Retina (tissue), 1 donor: ENCODE measurements at places on chromosomes 2 and 18.

DNA sequence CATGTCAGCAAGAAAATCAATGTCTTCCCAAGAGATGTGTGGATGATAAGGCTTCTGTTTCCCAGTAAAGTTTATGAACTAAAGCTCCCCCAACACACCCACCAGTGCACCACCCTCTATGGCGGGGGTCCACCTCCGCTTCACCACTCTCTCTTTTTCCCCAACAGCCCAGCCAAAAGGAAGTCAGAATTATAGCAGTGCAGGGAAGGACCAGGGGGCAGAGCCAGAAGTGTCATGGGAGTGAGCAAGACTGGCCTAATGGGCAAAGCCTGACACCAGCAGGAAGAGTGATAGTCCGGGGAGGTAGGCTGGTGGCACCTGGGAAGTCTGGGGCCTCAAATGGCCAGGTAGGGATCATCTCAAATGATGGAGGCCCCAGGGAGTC, 167.7 kb downstream of the ZFP36L2 start:
- no peak for DNase-seq

DNA sequence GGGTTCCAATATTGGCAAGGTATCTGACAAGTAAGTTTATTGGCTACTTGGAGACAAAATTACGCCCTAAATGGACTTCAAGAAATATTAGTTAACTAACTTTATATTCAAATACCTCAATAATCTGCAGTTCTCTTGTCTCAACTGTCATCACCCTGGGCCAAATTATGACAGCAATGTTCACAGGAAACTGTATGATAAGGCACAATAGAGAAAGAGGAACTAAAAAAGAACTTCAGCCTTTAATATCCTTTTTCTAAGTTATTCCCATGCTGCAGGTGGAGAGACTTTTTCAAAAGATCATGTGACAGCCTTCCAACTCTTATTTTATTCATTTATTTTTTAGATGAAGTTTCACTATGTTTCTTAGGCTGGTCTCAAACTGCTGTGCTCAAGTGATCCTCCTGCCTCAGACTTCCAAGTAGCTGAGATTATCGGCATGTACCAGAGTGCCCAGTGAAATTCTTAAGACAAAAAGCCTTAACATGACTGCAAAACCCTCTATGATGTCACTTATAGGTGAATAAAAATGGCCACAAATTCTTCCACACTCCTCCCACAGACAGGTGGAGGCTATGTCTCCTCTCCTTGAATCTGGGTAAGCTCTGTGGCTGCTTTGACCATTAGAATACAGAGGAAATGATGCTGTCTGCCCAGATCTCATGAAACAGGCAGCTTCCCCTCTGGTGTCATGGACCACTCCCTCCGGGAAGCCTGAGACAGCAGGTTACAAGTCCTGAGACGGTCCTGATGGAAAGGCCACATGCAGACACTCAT, 211.0 kb downstream of the TGIF1 start:
- DNase-seq, result no peak

DNA sequence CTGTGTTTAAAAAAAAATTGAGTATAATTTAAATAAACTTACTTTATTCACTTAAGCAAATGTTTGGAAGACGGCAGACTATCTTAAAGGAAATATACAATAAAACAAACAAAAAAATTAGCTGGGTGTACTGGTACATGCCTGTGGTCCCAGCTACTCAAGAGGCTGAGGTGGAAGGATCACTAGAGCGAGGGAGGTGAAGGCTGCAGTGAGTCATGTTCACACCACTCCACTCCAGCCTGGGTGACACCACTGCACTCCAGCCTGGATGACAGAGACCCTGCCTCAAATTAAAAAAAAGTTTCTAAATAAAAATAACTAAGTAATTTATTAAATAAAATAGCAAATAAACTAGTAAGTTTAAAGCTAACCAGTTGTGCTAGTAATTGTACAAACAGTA, 7.5 kb downstream of the PUM2 start:
- DNase-seq, result no peak

- no peak for DNase-seq
These were observed 13.6 kb upstream of the NARS1 start for GRCh38 chr18:57635003-57635822.

- no peak for DNase-seq
These were observed 425.1 kb upstream of the RAB6C start for GRCh38 chr2:129554373-129554772.

DNA sequence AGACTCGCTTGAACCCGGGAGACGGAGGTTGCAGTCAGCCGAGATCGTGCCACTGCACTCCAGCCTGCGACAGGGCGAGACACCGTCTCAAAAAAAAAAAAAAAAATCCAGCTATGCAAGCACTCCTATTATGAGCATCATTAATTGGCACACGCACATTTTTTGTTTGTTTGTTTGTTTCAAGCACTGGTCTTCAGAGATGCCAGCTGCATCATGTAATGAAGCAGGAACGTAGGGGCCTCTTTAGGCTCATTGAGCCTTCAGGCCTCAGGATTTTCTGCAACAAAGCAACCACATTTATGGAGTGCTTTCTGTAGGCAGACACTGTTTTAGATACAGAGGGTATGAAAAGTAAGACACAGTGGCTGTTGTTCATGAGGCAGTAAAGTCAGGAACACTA, 585.8 kb downstream of the CNTNAP5 start:
- no peak for DNase-seq

DNA sequence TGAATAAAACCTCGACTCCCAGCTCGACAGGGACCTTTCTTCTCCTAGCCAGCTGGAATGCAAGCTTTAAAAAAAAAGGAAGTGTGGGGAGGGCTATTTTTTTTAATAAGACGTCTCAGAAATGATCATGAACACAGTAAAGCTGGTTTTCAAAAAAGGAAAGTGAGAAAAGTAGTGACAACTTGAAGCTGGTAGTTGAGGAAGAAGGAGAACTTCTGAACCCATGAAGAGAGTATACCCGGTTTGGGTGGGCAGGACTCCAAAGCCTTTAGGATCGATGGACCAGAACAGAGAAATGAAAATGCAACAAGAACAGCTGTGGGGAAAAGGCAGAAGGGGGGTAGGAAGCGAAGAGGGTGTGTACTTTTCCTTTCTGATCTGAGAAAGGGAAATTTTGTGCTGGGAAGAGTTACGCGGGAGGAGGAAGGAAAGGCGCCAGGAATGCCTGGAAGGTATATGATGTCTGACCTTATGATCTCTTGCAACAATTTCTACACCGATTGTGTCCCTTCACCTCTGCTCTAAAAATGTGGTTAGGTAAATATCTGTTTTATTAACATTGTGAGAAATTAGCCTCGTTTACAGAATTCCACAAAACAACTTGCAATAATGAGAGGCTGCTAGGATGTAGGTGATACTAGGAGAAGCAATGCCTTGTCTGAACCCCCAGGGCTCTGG, 22.6 kb upstream of the CYP1B1 start:
- no peak for DNase-seq

DNA sequence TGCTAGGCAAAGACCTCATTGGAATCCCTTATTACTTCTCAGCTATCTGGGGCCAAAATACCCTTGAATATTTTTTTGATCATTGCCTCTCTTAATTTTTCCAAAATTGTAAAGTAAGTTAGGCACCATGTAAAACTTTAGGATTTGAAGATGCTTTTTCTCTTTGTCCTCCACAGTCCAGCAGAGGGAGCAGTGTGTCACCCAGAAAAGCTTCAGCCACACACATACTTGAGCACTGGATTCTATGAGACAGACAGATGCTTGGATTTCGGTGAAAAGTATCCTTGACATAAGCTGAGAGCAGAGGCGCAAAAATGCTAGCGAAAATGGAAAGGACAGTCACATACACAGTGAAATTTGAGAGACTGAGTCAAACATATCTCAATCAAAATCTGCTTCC, 74.7 kb upstream of the KCNJ3 start:
- DNase-seq, result peak; percentile 64

- no peak for DNase-seq
These were observed 87.7 kb downstream of the PRKRA start for GRCh38 chr2:178363252-178363651.
